ENCODE measurements at places on chromosomes 2 and 18. TPM values are rescaled to one million over a fixed set of nuclear protein-coding genes. Genes with fewer than 3 reads are reported as not detected.

The RBM43 gene
- 1.5 TPM for total RNA-seq

The PTPN2 gene
- total RNA-seq = 11.0 TPM

The CFC1 gene
- total RNA-seq = not detected

The OTX1 gene
- not detected for total RNA-seq

DNA sequence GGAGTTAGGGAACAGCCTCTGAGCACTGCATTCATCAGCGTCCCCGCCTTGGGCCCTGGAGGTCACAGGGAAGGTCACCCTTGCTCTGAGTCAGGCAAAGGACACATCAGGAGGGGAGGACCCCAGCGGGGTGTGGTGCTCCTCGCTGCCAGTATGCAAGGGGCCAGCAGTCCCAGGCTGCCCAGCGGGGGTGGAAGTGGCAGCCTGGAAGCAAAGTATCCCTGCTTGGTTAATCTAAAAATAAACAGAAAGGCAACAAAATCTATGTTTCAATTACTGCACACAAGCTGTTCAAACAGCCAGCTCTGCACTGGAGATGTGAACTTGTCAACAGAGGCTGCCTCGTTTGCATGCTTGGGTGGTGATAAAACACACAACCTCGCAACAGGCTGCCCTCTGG lies 164.1 kb downstream of the KLHL29 start:
- DNase-seq = no peak
- H3K36me3 ChIP-seq = no peaks in the 10 kb centered on the region
- H3K4me3 ChIP-seq = no peak overlapping the region

GRCh38 chr2:151979694-151980093 lies 119.2 kb downstream of the CACNB4 start:
- H3K27ac ChIP-seq = no peak overlapping the region
- no peaks in the 10 kb centered on the region for H3K4me1 ChIP-seq
- no peaks in the 10 kb centered on the region for H3K36me3 ChIP-seq
- H3K27me3 ChIP-seq = no peaks in the 10 kb centered on the region
- no peak overlapping the region for H3K4me3 ChIP-seq
- DNase-seq = no peak

- H3K4me1 ChIP-seq = no peaks in the 10 kb centered on the region
- H3K27ac ChIP-seq = no peak overlapping the region
- DNase-seq = no peak
- peaks cover 10% of the 10 kb centered on the region for H3K27me3 ChIP-seq
Measured at GRCh38 chr2:38224821-38225437, 149.0 kb upstream of the CYP1B1 start.

DNA sequence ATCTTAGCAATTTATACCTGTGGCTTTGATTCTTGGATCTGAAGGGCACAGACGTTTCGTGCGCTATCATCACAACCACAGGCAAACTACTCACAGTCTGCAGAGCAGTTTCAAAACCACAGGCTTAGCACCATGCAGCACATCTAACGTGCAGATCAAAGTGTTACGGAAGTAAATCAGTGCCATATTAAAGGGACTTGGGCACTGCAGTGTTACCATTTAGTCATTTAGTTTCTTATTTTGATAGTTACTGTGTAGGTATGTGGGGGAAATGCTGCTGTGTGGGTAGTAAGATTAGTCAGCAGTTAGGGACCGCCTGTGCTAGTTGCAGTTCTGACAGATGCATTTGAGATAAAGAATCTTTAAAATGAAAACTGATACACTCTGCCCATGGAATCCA lies 384.0 kb downstream of the NBAS start:
- DNase-seq = no peak
- H3K4me3 ChIP-seq = no peak overlapping the region
- no peak overlapping the region for H3K27ac ChIP-seq
- no peaks in the 10 kb centered on the region for H3K27me3 ChIP-seq
- no peaks in the 10 kb centered on the region for H3K4me1 ChIP-seq
- peaks cover 37% of the 10 kb centered on the region for H3K36me3 ChIP-seq

GRCh38 chr18:12373116-12373770 lies 3.8 kb downstream of the AFG3L2 start:
- peak overlapping the region; percentile 90 for H3K4me3 ChIP-seq
- peak overlapping the region; percentile 100 for H3K27ac ChIP-seq
- H3K4me1 ChIP-seq = peaks cover 94% of the 10 kb centered on the region
- no peaks in the 10 kb centered on the region for H3K27me3 ChIP-seq
- DNase-seq = no peak

DNA sequence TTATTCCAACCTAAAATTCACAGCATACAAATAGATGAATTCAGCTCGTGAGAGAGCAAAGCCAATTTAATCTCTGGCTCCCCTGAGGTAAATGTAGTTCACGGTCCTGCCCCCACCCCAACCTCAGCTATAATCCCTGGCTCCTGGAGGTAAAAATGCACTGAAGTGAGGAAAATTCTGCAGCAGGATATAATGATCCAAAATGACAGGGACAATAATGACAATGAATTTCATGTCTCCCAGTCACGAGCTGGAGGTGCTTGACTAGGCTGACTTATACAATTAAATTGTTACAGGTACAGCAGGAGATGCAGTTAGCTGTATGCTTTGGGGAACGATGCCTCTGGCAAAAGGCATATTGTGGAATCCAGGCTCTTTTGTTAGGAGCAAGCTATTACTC lies 82.0 kb downstream of the GPD2 start:
- DNase-seq = no peak
- H3K4me3 ChIP-seq = no peak overlapping the region
- H3K4me1 ChIP-seq = peaks cover 6% of the 10 kb centered on the region
- no peaks in the 10 kb centered on the region for H3K27me3 ChIP-seq
- no peak overlapping the region for H3K27ac ChIP-seq
- peaks cover 36% of the 10 kb centered on the region for H3K36me3 ChIP-seq

DNA sequence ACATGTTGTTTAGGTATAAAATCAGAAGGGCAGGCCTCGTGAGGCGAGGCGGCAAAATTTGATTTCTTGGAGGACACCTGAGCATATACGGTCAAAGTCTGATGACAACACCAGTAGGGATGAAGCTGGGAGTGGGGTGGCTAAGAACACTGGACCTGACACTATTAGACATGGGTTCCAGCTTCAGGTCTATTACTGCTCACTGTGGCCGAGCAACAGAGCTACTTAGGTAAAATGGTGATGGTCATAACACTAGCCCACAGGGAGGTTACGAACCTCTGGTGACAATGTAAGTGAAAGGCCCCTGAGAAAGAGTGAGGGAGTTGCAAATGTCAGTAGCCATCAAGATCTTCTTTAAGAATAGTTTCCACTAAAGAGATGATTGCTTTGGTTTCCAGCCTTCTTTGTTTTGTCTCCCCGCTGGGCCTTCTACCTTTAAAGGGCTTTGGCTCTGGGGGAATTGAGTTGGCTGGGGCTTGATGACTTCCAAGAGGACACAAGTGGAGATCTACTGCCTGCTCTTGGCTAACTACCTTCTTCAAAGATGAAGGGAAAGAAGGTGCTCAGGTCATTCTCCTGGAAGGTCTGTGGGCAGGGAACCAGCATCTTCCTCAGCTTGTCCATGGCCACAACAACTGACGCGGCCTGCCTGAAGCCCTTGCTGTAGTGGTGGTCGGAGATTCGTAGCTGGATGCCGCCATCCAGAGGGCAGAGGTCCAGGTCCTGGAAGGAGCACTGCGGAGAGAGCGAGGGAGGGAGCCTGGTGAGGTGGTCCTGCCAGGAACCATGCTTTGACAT lies 3.5 kb downstream of the IL1B start:
- H3K27ac ChIP-seq = no peak overlapping the region
- H3K27me3 ChIP-seq = peaks cover 34% of the 10 kb centered on the region
- H3K4me3 ChIP-seq = no peak overlapping the region
- H3K36me3 ChIP-seq = no peaks in the 10 kb centered on the region
- no peak for DNase-seq

- DNase-seq = no peak
- H3K27ac ChIP-seq = no peak overlapping the region
- H3K4me1 ChIP-seq = no peaks in the 10 kb centered on the region
- no peak overlapping the region for H3K4me3 ChIP-seq
- H3K27me3 ChIP-seq = no peaks in the 10 kb centered on the region
- peaks cover 12% of the 10 kb centered on the region for H3K36me3 ChIP-seq
Measured at GRCh38 chr2:182784777-182785176, 68.7 kb downstream of the DNAJC10 start.

GRCh38 chr2:230827774-230828271 lies 36.9 kb upstream of the ITM2C start:
- H3K36me3 ChIP-seq = no peaks in the 10 kb centered on the region
- H3K4me3 ChIP-seq = peak overlapping the region; percentile 60
- DNase-seq = no peak
- no peak overlapping the region for H3K27ac ChIP-seq
- H3K4me1 ChIP-seq = peaks cover 11% of the 10 kb centered on the region

All from left ventricle myocardium inferior (tissue), 1 donor.